ENCODE measurements at places on chromosomes 12 and 14.

DNA sequence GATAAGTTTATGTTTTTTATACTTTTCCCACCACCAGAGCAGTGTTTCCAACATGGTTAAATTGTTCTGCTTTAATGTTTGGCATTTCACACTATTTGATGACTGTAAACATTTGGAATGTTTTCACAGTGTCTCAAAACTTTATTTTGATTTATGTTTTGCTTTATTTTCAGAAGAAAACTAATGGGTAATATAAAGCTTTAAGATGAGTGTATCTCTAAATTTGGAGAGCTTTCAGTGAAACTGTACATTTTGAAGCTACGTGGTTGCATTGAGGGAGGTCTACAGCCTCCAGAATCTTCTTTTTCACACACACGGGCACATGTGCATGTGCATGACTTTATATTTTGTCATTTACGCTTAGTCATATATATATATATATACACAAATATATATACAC, 10.7 kb downstream of the BICD1 start:
- DNase-seq = no peak

DNA sequence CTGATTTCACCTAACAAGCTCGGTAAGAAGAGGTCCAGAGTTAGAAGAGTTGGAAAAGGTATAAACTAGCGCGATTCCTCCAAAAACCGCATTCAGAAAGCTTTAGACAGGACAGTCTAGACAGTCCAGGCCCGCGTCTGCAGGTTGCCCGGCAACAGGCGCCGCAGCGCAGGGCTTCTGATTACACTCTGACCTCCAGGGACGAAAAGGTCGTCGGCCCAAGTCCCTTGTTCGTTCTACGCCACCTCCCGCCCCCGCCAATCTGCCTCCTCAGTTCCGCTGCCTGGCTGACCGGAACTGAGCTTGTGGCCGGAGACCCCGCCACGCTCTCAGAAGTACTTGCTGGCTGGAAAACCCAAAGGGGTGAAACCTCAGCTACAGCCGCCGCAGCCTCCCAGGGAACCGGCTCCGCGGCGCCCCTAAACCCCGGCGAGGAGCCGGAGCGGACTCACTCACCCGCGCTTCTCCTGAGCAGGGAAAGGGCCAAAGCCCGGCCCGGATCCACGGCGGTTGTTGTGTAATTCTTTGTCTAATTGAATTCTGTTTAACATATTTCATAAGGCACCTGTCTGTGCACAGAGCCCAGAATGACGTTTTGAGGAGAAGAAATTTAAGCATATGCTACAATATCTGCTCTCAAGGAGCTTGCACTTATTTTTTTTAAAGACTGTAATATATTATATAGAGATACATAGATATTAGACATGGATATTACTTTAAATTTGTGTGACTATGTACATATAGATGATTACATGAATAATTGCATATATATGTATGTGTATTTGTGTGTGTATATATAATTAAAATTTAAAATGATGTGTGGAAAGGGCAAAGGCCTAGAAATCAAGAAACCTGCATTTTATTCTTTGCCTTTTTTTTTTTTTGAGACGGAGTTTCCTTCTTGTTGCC, at the start of gene CAPS2:
CAPS2 (minus strand) TSS at position 407 of the 909 bp plus-strand sequence. CDS start 3,826 bp downstream, outside the sequence.
- peak; percentile 5 for DNase-seq

DNA sequence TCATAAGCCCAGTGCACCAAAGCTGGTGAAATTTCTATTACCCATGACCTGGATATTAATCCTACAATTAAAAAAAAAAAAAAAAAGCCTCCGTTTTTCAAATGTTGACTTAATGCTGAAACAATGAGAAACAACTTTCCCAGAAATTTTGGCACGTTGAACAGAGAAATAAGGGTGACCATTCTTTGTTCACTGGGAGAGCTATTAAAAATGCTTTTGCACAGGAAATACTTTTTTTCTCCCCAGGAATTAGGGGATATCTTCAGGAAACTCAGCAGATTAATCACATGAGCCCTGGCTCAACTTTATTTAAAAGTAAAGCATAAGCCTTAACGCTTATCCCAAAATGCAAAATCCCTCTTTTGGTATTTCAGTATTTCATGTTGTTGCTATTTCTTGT, 54.8 kb upstream of the FLRT2 start:
- no peak for DNase-seq

DNA sequence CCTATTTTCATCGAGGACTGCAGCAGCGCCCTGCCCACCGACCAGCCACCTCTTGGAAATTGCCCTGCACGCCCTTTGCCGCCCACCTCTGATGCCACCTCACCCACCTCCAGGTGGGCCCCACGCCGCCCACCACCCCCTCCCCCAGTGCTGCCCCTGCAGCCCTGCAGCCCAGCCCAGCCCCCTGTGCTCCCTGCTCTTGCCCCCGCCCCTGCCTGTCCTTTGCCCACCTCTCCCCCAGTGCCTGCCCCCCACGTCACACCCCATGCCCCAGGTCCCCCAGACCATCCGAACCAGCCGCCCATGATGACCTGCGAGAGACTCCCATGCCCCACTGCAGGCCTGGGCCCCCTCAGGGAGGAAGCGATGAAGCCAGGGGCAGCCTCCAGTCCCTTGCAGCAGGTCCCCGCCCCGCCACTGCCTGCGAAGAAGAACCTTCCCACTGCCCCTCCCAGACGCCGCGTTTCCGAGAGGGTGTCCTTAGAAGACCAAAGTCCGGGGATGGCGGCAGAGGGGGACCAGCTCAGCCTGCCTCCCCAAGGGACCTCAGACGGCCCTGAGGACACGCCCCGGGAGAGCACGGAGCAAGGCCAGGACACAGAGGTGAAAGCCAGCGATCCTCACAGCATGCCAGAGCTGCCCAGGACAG, 96.5 kb downstream of the LGMN start:
- no peak for DNase-seq

- DNase-seq = peak; percentile 20
These were observed 28.0 kb downstream of the NOS1 start for GRCh38 chr12:117333331-117333881.

DNA sequence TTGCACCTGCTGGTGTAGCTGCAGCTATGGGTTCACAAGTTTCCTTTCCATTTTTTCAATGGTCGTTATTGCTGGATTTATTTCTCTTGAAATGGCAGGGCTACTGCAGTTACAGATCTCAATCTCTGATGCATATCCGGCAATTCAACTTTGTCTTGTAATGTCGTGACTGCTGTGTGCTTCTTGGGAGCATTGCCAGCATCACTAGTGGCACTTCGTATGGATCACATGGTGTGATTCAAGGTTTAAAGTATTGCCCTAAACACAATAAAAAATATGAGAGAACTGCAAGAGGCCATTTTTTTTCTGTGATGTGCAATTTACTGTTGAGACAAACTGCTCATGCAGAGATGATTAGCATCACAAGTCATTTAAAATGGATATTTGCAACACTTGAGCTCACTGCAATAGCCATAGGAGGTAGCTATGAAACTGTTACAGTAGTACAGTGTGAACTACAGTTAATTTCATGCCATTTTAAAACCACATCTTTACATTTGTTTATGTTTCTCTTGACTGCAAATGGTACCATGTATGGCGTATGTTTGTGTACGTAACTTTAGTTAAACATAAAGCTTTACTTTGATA, 217.4 kb upstream of the PDE3A start:
- DNase-seq = no peak

DNA sequence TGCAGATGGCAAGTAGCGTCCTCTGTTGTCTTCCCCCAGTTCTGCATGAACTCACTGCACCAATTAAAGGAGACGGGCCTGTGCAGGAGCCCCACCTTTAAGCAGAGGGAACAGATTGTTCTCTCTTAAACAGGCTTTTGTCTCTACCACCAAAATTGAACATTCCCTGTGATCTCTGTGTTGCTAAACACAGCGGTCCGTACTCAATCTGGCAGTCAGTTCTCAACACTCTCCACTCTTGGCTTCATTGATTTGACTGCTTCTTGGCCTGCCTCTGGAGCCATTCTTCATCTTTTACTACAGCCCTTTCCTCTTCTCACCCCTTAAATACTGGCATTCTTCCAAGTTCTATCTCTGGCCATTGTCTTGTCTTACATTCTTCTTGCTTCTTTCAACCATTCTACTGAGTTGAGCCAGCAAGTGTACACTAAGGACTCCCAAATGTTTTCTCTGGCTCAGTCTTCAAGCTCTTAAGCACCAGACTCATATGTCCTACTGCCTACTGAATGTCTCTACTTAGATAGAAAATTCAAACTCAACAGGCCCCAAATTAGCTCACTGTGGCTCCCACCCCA, 8.0 kb upstream of the NT5DC3 start:
- DNase-seq = no peak

DNA sequence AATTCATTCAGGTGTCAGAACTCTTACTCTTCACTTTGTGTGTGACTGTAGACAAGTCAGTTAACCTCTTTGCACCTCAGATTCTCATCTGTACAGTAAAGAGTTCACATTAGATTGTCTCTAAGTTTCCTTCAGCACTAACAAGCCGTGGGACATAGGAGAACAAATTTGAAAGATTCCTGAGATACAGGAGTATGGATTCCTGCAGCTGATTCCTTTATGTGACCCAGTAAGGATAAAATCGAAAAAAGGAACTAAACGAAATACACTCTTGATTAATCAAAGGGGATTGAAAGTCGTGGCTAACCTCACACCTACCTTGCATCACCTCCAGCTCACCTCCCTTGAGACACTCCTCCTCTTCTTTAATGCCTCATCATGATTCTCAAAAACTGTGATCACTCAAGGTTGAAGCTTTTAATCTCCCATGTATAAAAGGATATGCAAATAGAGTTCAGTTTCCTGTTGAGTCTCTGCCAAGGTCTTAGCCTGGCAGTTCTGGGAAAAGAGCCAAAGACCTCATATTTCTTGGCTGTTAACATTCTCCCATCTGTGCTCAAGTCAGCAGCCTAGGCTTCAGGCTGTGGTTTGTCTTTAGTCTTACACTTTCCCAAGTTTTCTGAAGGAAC, 156.6 kb downstream of the DAD1 start:
- DNase-seq = peak; percentile 98

- DNase-seq = no peak
These were observed 13.3 kb downstream of the FAM161B start for GRCh38 chr14:73936548-73936947.

- no peak for DNase-seq
These were observed 94.4 kb downstream of the DAD1 start for GRCh38 chr14:22494486-22495135.

DNA sequence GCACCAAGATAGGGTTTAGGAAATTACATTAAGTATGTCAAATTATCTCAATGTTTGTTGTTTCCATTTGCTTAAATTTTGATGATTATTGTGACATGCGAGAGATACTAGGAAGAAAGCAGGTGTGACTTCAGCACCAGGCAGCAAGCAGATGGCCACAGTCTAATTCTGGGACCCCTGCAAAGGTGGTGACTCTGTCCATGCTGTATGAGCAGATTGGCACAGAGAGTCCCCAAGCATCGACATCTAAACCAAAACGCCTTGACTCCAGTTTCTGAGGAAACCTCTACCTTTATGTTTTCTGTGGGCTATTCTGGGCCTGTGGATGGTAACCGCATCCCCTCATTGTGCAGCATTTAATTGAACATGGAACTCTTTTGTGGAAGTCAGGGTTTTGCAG, 670.1 kb upstream of the TMEM132C start:
- no peak for DNase-seq

- no peak for DNase-seq
These were observed 5.3 kb downstream of the TMEM253 start for GRCh38 chr14:21106176-21106497.

GRCh38 chr12:120235369-120236323, 29.9 kb downstream of the PXN start:
- no peak for DNase-seq
